Naive B cell (primary cell): ENCODE measurements at places on chromosomes 5 and 9. TPM values are rescaled to one million over a fixed set of nuclear protein-coding genes. Genes with fewer than 3 reads are reported as not detected.

DNA sequence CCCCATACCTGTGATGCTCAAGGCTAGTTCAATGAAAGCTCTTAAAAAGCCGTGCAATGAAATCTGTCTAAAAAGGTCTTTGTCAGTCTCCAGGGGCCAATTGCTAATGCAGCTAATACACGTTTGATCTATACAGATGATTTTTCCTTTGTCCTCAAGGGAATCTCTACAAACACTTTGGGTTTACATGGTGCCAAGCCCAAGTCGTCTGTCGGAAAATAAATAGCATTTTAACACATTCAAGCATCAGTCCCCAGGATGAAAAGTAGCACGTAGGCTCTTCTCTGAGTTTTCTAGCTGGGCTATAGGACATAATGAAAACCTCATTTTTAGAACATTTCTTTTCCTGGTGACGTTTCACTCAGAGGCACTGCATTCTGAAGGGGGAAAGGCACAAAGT, 477.4 kb upstream of the WWC1 start:
- no peak for DNase-seq

- no peak for DNase-seq
Measured at GRCh38 chr5:33375900-33376299, 64.9 kb upstream of the TARS1 start.

GRCh38 chr5:76143884-76144283, 60.7 kb downstream of the SV2C start:
- no peak for DNase-seq

Gene ENTPD8
- polyA plus RNA-seq = not detected

GRCh38 chr5:167886196-167886595, 405.2 kb upstream of the WWC1 start:
- no peak for DNase-seq

Gene STARD4
- polyA plus RNA-seq = 11.6 TPM

- no peak for DNase-seq
Measured at GRCh38 chr5:153831973-153832372, 206.7 kb downstream of the FAM114A2 start.

DNA sequence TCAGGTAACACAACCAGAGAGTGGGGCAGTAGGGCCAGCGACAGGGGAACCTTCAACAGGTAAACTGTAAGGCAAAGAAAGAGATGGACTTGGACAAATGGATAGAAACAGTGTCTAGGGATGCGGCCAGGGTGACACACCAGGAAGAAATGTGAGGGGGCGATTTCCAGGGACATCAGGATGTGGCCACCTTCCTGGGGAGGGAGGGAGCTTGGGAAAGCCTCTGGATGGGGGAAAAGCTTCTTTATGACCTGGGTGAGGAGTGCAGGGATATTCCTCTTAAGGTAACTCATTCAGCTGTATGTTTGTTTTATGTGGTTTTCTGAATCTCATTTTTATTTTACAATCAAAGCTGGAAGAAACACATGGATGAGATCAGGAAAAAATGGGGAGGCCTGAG, 11.9 kb upstream of the NXNL2 start:
- DNase-seq = no peak

- DNase-seq = no peak
Measured at GRCh38 chr5:1437226-1437829, 7.9 kb downstream of the SLC6A3 start.

Gene CYSRT1
- polyA plus RNA-seq = not detected

DNA sequence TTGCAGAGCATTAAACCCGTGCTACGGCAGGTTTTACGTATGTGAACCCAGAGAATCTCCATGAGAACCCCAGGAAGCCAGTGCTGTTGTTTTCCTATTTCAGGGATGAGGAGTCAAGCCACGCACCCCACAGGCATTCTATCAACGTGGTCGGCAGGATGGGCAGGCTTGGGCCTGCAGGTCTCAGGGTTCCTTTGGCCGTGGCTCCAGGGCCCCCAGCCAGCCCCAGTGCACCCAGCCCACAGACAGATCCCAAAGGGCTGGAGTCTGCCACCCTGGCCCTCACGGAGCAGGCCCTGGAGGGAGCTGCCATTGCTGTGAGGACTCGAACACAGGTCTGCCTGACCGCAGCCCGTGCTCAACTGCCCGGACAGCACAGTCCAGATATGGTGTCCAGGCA, 77.1 kb upstream of the STXBP1 start:
- no peak for DNase-seq

DNA sequence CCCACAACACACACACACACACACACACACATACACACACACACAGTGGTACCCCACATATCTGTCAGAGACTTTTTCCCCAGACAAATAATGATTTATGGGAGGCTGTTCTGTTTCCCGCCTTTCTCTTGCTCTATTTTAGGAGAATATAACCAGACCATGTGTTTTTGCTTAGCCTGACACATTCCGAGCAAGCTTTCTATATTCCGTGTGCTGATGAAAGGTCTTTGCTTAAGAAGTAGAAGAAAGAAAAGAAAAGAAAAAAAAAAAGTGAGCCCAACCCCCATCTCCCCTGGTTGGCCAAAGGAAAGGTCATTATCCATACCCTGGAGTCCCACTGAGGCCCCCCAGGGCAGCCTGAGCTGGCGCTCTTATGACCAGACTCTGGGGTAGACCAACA, 338.6 kb downstream of the SLIT3 start:
- DNase-seq = no peak

Gene TRPM6
- not detected for polyA plus RNA-seq

DNA sequence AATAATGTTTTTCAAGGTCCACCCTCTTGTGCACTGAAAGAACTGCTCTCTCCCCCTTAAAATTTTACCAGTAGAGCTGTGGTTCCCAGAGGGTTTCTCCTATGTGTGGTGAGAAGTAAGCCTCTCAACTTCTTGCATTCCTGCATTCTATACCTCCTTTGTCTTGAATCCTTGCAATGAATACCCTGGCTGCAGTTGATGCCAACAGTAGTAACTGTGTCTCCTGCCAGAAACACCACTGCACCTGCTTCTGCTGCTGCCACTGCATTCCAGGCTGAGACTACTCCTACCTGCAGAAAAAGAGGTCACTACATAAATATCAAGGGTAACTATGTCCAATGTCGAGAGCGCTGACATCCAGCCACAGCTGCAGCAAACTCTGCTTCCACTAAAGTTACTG, 203.7 kb downstream of the TMEM167A start:
- DNase-seq = no peak

Gene TOR4A
- polyA plus RNA-seq = 3.2 TPM

- no peak for DNase-seq
Measured at GRCh38 chr5:154372661-154373060, 73.1 kb upstream of the SAP30L start.

- DNase-seq = no peak
Measured at GRCh38 chr9:22033012-22033630, 24.0 kb upstream of the CDKN2B start.

DNA sequence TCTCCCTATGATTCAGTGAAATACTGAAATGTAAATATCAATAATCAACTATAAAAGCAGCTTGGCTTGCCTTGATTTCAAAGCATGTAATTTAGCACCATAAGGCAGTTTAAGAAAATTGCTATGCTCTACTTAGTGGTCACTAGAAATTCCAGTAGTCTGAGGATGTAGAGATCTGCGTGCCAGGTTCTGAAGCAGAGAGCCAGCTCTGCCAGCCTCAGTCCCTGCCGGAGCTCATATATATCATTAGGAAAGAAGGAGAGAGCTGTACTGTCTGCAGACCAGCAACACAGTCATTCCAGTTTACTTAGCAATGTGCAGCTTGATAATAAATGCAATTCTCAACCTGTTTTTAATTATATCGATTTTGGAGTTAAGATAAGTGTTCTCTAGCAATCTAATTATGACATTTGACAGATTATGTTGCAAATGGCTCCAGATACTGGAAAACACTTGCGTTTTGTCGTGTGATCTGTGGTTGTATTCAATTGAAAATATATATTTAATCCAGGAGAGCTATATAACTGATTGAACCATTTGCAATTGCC, 540.5 kb downstream of the CTNND2 start:
- no peak for DNase-seq

- no peak for DNase-seq
Measured at GRCh38 chr9:122360891-122361290, 9.9 kb upstream of the PTGS1 start.

Gene RANBP17
- not detected for polyA plus RNA-seq

Gene PRLR
- not detected for polyA plus RNA-seq

GRCh38 chr5:44574678-44575077, 185.5 kb upstream of the FGF10 start:
- no peak for DNase-seq

GRCh38 chr5:129770024-129770820, 22.3 kb downstream of the MINAR2 start:
- no peak for DNase-seq

DNA sequence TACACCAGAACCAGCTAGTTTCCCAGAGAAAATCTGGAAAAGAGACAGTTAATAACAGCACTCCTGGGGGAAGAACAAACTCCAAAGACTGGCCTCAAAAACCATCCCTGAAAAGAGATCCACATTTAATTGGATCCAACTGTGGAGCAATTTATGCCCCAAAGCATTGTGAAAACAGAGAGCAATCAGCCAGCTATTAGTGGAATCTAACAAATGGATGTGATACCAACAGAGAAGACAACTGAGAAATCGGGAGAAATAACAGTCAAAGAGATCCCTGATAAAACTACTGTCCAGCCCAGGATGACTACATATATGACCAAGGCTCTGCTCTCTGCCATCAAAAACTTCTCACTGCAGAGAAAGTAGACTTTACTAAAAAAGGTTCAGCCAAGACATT, 40.5 kb upstream of the TRIO start:
- DNase-seq = no peak

DNA sequence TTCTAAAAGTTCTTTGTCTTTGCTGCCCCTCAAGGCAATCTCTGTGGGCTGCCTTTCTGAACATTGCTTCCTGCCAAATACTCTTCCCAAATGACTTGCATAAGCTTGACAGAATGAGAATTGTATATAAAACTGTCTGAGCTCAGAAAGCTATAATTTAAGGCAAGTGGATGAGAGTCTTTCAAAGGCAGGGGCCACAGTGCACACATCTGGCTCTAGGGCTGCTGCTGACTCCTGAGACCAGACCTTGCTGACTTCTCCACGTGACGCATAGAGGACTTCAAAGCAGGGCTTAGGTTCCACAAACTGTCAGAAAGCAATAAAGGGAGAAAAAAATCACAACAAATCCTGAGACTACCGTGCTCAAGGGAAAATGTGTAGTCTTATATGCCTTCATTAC, 79.4 kb upstream of the DIRAS2 start:
- no peak for DNase-seq

Gene LCNL1
- not detected for polyA plus RNA-seq

GRCh38 chr5:168273056-168273980, 18.1 kb upstream of the WWC1 start:
- no peak for DNase-seq

Gene SLC25A2
- polyA plus RNA-seq = not detected

GRCh38 chr5:173451651-173452050, 123.4 kb upstream of the STC2 start:
- DNase-seq = no peak

DNA sequence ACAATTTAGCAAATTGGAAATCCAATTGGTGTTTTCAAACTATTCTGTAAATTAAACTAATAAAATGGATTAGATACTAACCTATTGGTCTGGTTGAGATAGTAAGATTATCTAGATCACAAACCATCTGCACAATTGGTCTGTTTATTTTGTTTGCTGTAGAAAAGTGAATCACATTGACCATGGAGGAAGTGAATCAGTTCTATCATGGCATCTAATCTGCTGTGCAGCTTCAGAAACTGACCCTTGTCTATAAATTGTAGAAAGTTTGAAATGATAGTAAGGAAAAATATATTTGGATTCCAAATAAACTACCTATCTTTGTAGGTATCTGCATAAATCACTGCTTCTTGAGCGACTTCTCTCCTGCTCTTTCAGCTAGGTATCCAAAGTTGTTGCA, 1865.4 kb downstream of the MAT2B start:
- DNase-seq = no peak

DNA sequence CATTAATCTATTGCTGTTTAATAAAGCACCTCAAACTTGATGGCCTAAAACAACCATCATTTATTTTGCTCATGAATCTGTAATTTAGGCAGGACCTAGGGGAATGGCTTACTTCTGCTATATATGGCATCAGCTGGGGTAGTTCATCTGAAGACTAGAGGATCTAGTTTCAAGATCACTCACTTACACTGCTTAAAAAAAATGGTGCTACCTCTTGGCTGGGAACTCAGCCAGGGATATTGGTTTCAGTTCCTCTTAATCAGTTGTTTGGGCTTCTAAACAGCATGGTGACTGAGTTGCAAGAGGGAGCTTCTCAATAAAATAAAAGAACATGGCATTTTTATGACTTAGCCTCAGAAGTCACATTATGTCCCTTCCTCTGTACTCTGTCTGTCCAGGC, 142.0 kb downstream of the FAM114A2 start:
- no peak for DNase-seq

GRCh38 chr5:80916676-80917075, 43.5 kb upstream of the RASGRF2 start:
- DNase-seq = no peak

Gene PLAC8L1
- polyA plus RNA-seq = not detected

- no peak for DNase-seq
Measured at GRCh38 chr5:56352808-56353590, 119.9 kb upstream of the ANKRD55 start.

GRCh38 chr5:109416882-109417281, 7.1 kb upstream of the PJA2 start:
- no peak for DNase-seq

DNA sequence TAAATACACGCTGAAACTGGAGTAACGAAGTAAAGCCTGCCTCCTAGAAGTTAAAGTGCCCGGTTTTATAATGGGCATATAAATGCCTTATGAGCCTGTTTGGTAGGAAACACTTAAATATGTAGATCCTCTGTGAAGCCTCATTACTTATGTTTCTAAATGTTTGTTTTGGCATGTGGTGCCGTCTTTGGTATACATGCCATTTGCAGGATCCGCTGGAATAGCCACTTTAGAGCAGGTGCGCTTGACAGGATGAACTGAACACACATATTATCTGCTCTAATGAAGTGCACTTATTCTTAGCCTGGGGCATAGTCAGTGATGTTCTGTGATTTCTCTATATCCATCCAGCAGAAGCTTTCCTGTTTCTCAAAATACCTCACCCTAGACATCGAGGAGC, 778.1 kb upstream of the WWC1 start:
- DNase-seq = no peak

- DNase-seq = peak; percentile 17
Measured at GRCh38 chr9:124320062-124320973, 62.6 kb downstream of the NEK6 start.

- DNase-seq = no peak
Measured at GRCh38 chr5:107476783-107477182, 194.0 kb downstream of the EFNA5 start.

DNA sequence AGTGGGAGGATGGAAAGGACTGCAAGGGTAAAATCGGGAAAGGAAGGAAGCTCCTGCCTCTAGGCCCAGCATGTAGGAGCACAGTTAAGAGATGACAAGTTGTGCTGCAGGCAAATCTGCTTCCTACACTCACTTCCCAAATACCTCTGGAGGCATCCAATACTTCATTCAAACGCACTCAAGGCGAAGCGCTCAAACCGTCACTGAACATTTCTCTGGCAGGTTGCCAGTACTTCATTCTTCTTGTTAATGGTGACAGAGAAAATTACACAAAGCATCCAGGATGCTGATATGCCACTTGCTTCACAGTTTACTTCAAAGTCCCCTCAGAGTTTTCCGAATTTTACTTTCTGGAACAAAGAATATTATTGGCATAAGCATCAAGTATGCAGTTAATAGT, 59.8 kb downstream of the NREP start:
- DNase-seq = no peak

Gene SPINK7
- polyA plus RNA-seq = not detected

Gene PCDHGA1
- polyA plus RNA-seq = not detected
